ENCODE measurements at places on chromosomes 13 and 19.
A peak's percentile ranks its signal among the peaks of the same experiment; 100 is the strongest.

DNA sequence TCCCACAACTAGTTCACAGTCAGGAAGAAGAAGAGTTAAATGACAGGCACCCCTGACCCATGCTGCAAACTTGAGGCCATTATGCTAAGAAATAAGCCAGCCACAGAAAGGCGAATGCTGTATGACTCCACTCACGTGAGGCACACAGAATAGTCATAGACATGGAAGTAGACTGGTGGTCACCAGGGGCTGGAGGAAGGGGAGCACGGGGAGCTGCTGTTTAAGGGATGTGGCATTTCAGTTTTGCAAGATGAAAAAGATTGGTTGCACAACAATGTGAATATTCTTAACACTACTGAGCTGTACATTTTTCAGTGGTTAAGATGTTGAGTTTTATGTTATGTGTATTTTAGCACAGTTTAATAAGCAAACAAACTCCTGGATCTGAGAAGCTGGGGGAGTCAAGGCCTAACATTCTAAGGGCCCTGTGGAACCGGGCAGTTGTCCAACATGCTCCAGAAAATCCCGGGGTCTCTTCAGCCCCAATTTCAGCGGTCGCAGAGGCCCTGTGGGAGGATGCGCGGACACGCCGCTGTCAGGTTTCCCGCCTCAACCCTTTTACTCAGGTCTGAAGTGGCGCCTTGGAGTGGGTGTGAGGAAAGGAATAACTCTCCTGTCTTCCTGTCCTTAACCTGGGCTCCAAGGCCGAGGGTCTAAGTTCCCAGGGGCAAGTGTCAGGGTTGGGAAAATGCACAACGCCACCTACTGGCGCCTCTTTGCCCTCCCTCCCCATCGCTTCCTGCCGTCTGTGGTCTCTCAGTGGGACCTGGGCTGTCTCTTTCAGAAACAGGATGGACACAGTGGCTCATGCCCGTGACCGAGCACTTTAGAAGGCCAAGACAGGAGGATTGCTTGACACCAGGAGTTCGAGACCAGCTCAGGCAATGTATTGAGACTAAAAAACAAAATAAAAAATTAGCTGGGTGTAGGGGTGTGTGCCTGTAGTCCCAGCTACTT is 4.4 kb upstream of the TMEM272 start:
- no peak for DNase-seq

DNA sequence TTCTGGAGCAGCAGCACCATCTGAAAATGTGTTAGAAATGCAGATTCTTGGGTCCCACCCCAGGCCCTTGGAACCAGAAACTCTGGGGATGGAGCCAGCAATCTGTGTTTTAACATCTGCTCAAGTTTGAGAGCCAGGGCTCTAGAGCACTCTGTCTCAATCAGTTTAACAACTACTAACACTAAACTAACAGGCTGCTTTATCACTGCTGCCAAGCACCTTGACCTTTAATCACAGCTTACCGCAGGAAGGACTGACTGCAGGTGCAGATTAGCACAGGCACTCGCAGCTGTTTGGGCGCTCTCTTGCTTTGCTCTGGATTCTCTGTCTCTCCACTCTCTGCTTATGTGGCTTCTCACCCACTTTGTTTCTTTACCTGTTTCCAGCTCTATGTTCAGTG is 163.5 kb downstream of the MTUS2 start:
- DNase-seq, result no peak

- DNase-seq, result no peak
Observed at GRCh38 chr13:109773276-109773675, 13.1 kb downstream of the IRS2 start.

GRCh38 chr19:38004521-38005223 is 97.7 kb downstream of the SIPA1L3 start:
- peak; percentile 84 for DNase-seq

GRCh38 chr13:50106559-50106958 is 91.3 kb downstream of the KCNRG start:
- DNase-seq, result no peak

GRCh38 chr13:39527961-39528660 is 74.9 kb downstream of the LHFPL6 start:
- no peak for DNase-seq

DNA sequence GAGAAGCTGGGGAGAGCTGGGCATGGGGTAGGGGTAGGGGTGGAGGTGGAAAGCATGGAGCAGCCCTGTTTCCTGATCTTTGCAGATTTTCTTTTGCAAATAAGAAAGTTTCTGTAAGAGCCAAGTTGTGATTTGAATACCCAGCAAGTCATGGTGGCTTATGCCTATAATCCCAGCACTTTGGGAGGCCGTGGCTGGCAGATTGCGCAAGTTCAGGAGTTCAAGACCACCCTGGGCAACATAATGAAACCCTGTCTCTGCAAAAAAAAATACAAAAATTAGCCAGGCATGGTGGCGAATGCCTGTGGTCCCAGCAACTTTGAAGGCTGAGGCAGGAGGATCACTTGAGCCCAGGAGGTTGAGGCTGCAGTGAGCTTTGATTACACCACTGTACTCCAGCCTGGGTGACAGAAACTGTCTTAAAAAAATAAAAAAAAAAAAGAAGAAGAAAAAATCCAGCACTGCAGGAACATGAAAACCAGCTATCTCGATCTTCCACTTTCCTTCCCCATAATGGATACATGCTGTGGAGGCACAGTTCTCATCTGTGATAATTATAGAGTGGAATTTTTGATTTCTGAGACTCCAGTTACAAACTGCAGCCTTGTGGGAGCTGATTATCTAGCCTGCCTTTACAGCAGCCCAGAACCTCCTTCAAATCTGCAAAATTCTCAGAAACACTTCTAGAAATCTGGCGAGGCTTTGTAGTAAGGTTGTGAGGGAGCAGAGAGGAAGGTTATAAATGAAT is 12.1 kb upstream of the TEX26 start:
- DNase-seq, result no peak

GRCh38 chr13:102580552-102581169 is 16.1 kb upstream of the TPP2 start:
- no peak for DNase-seq
